Left colon (tissue), 2 donors: ENCODE measurements at places on chromosomes 6 and 20.

GRCh38 chr20:54048891-54049545 lies 21.4 kb downstream of the BCAS1 start:
- no peak for DNase-seq

DNA sequence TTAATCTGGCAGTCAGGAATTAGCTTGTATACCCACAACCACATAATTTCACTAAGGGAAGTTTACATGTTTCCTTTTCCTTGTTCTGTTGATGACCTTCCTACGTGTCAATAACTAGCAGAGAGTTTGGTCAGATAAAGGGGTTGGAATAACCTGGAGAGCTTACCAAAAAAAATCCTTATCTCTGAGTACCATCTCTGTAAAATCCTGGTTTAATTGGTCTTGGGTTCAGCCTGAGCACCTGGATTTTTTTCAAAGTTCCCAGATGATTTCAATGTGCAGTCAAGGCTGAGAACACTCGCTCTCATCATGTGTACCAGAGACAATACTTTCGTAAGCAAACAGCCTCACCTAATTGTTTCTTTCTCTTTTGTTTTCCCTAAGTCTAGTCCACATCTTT lies 483.8 kb upstream of the FLRT3 start:
- no peak for DNase-seq

GRCh38 chr20:11338496-11339306 lies 579.0 kb upstream of the BTBD3 start:
- no peak for DNase-seq

GRCh38 chr6:144297511-144298100 lies 12.5 kb downstream of the UTRN start:
- DNase-seq, result no peak

DNA sequence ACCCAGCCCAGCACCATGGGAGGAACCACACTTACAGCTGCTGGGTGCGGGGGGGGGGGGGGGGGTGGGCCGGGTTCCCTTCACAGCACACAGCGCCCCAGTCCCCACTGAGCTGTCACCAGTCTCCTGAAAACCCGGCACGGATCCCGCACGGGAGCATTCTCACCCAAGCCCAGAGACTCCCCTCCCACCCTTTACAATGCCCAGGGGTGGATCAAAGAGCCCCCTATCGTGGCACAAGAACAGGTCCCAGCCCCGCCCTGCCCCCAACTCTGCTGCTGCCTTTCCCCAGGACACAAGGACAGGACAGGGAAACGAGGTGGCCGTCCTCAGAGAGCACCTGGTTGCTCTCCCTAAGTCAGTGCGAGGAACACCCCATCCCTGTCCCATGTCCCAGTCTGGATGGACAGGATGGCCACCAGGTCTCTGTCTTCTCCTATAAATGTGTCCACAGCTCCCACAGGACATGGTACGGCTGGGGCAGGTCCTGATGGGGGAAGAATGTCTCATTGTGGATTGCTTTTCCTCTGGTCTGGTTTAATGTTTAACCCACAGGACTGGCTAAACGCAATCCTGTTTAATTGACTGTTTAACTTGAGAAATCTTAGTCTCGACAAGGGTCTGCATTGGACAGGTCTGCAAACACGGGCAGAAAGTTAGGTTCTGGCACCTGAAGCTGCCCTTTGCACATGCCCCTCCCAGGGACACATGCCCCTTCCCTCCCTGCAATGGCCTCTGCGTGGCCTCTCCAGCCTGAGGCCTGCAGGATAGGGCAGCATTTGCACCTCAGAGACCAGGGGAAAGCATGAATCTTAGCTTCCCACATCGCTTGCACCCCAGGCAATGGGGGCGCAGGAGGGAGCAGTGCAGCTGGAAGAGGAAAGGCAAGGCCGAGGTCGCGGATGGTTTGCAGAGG lies 45.3 kb downstream of the DACT2 start:
- DNase-seq, result peak; percentile 79

- no peak for DNase-seq
Observed at GRCh38 chr6:106825156-106825555, 149.4 kb downstream of the CD24 start.

DNA sequence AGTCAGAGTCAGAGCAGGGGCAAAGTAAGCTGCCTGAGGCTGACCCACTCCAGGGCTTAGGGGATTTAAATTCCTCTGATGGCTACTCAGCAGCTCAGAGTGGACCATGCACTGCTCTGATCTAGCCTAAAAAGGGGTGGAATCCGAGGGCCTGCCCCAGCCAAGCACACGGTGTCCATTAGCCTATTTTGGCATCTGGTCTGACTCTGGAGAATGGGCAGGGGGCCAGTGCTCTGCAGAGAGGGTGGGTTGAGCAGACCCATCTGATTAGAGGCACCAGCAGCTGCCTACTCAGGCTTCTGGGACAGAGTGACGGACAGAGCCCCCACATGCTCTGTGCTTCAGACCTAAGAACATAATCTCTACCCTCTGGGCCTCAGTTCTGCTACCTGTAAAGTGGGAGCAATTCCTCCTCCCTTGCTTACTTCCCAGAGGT lies 25.9 kb upstream of the TGM2 start:
- no peak for DNase-seq

GRCh38 chr6:44297063-44298038 lies 15.8 kb downstream of the AARS2 start:
- no peak for DNase-seq

- DNase-seq, result no peak
Observed at GRCh38 chr6:753486-753885, 60.5 kb upstream of the EXOC2 start.

DNA sequence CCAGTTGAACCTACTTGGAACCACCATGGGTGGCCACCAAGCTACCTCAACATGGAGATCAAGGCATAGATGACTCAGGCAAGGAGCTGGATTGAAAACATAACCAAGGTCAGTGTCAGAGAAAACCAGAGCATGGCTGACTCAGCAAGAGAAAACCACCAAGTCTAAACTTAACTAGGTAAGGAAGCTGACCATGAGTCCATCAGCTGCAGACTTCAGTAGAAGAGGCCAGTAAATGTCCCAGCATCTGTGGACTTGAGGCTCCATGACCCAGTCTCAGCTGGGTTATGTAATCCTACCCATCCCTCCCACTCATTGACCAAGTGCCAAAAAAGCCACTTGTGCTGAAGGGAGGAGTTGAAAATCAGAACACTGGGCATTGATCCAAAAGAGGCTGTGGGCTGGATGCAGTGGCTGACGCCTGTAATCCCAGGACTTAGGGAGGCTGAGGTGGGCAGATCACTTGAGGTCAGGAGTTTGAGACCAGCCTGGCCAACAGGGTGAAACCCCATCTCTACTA lies 93.7 kb upstream of the CBLN4 start:
- DNase-seq, result no peak

GRCh38 chr6:55941702-55942101 lies 66.3 kb upstream of the BMP5 start:
- DNase-seq, result no peak

DNA sequence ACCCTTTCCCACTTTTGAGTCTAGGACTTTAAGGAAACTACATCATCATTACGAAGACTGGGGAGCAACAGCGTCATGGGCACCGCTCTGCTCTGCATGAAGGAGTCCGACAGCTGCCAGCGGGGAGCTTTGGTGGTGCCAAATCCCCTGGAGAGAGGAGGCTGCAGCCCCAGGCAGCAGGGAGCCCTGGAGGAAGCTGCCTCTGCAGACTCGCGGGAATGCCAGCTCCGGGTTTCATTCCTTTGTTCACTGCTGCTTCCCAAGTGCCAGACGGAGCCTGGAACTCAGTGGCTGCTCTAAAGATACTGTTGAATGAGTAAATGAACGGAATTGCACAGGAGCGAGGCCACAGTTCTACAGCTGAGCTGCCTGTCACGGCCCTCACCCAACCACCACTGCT lies 196.5 kb upstream of the THBS2 start:
- DNase-seq, result no peak

- DNase-seq, result no peak
Observed at GRCh38 chr6:176766-177165, 115.5 kb upstream of the DUSP22 start.

DNA sequence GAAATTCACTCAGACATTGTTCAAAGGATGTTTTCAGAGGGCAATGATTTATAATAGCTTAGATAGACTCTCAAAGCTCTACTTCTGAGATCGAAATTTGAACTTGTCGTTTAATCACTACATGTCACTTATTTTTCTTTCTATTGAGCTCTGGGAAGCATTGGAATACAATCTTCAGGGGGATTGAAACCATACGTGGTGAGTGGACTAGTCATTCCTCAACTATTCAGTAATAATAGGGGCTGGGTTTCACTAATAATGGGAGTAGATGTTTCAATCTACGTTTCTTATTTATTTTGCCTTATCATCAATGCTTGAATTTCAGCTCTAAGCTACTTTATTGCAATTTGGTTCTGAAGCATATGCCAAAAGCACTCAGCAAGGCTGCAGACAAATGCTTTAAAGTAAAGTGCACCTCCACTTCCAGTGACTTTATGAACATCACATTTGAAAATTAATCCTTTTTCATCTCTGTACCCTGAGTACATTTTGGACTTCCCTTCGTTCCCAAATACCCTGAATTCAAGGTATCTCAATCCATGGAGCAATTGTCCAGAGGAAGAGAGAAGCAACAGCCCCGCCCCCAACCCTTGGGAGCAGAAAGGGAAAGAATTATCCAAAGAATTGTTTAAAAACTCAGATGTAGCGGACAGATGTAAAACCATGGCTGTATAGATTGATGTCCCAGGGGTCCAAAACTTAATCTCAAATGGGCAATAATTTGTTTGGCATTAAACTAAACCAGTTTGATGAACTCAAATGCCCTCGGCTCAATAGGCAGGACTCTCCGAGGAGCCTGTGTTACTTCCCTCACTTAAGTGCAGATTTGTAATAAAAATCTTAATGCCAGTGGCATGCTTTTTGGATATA lies 68.1 kb downstream of the HFE start:
- DNase-seq, result peak; percentile 84

DNA sequence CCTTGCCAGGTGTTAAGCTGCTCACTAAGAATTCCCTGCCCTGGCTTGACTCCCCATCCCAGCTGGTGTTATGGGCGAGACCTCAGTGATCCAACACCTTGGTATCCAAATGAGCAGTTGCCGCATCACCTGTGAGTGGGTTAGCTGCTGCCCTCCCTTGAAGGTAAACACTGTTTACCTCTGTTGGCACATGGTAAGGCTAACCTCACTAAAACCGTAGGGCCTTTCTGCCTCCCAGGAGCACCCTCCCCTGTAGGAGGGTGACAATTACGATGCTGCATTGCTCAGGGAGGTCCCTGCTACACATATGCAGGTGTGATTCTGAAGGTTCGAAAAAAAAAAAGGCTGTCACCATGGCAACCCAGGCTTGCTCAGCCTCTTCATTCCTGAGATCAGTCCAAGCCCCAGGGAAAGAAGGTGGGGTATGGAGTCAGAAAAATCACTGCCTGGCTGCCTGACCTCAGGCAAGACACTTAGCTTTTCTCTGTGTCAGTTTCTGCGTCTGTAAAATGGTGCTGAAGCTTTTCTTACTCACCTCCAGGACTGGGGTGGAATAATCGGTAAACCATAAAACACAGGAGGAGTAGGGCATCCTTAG lies 19.5 kb downstream of the PNPLA1 start:
- no peak for DNase-seq

DNA sequence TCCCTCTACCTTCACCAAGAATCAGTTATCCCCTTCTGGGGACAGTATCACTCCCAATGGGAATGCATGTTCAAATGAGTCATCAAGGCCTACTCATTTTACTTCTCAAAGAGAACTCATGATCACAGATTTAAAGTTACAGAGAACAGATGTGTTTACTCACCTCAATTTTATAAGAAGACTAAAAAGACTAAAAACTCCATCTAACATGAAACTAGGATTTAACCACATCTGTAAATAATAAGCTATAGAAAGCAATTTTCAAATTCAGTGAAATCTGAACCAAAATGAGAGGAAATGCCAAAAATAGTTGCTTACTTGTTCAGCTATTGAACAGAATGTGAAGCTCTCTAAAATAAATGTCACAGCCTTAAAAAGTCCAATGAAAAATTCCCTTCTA lies 300.1 kb upstream of the KCNQ5 start:
- DNase-seq, result no peak

GRCh38 chr6:32837651-32838113 lies 857 bp downstream of the TAP2 start:
- no peak for DNase-seq

DNA sequence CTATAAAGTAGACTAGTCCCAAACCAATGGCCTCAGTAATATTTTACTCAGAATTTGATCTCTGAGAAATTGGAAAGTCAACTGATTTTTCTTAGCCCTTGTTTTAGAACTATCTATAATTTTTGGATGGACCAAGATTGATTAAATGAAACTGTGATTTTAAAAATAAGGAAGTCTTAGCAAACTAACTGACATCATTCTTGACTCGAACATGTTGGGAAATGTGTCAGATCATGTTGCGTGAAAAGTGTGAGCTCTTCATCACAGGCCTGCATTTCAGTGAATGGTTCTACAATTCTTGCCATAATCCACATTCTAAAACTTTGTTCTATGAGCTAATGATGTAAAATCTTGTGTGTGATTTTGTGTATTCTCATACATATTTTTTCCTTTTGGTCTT lies 11.0 kb downstream of the TNFAIP3 start:
- no peak for DNase-seq

DNA sequence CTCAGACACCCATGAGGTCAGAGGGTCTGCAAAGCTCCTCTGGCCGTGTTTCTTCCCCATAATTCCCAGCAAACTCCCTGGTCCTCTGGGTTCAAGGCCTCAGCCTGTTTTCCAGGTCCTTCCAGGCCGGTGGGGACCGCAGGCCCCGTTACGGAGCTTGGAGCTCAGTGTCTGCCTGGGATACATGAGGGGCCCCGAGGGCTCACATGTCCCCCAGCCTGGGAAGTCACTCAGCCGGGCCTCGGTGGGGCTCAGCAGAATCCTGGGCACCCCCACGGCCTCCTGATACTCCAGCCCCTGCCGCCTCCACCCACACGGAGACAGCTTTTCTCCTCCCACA lies 3.4 kb upstream of the SULF2 start:
- no peak for DNase-seq
